ENCODE measurements at places on chromosomes 1 and 21.

DNA sequence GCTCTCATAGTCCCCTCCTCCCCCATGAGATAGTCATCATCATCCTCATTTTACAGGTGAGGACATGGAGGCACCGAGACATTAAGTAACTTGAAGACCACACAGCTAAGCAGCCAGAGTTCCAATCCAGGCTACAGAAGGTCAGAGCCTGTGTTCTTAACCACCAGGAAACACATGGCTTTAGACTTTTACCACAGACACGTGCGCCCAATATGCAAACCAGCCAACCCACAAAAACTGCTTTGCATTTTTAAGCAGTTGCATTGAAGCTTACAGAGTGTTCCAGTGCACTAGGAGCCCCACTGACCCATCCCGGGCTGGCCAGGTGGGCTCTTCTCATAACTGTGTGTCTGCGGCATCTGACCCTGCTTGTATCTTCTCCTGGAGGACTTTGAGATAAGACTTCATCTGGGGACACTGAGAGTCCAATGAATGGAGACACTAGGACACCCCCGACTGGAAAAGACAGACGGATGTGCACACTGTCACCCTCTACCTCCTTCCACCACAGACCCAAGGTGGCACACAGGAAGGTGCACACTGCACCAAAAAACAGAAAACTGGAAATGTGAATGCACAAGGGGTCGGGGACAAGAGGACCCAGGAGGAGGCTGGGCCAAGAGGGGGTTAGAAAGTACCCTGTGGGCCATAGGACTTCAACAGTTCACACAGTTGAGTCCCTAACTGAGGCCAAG, 56.4 kb downstream of the ETS2 start:
- no peak for DNase-seq

GRCh38 chr1:194512957-194513356, 1326.5 kb upstream of the B3GALT2 start:
- DNase-seq = no peak

- no peak for DNase-seq
Observed at GRCh38 chr1:2028870-2029560, 9.9 kb downstream of the GABRD start.

- no peak for DNase-seq
Observed at GRCh38 chr1:203743091-203743571, 21.9 kb upstream of the LAX1 start.

- DNase-seq = peak; percentile 46
Observed at GRCh38 chr1:30684881-30685795, 38.2 kb downstream of the MATN1 start.

DNA sequence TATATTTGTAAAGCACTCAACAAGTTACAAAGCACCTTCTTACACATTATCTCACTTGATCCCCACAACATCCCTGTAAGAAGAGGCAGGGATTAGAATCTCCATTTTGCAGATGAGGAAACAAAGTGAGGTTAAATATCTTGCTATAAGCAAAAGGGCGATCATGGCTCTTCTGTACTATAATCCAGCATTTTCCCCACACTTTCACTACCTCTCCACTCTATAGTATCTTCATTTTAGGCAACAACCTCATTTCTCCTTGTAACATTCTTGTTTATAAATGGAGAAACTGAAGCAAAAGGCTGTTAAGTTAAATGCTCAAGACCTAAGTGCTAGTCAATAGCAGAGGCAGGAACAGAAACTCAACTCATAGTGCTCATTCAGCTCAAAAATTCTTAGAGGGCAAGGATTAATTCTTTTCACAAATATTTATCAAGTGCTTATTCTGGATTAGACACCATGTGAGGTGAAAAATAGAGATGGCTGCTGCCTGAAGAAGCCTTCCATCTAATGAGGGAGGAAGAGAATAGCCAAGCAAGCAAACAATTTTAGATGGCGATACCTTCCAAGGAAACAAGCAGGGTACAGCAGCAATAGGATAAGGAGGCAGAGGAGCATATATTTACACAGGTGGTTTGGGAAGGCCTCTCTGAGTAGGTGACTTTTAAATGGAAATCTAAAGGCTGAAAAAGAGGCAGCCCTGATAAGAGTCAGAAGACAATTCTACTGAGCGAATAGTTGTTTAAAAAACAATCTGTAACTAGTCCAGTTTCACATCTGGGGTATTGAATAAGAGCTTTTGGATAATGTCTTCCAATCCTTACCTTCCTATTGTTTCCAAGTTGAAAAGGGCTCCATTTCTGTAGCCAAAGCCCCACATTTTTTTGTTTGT, 3.5 kb downstream of the ERRFI1 start:
- no peak for DNase-seq

GRCh38 chr1:203340112-203340790, 10.7 kb downstream of the FMOD start:
- peak; percentile 88 for DNase-seq

GRCh38 chr21:39125752-39126485, 57.3 kb downstream of the PSMG1 start:
- DNase-seq = peak; percentile 81

- no peak for DNase-seq
Observed at GRCh38 chr1:26493267-26493666, 21.0 kb downstream of the HMGN2 start.

DNA sequence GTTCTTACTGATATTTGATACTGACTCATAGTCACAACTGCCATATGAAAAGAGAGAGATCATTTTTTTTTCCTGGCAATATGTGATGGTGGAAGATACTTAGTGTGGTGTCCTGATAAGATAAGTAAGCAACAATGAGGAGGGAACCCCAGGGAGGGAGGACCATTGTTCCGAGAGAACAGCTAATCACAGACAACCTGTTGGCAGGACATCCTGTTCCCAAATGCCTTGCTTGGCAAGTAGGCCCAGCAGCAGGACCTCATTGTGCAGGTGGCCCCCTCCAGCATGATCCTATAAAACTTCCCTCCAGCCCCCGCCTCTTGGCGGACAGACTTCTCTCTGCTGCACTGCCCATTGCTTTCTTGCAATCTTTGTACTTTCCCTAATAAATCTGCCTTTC, 329.4 kb upstream of the CHRM3 start:
- DNase-seq = no peak

DNA sequence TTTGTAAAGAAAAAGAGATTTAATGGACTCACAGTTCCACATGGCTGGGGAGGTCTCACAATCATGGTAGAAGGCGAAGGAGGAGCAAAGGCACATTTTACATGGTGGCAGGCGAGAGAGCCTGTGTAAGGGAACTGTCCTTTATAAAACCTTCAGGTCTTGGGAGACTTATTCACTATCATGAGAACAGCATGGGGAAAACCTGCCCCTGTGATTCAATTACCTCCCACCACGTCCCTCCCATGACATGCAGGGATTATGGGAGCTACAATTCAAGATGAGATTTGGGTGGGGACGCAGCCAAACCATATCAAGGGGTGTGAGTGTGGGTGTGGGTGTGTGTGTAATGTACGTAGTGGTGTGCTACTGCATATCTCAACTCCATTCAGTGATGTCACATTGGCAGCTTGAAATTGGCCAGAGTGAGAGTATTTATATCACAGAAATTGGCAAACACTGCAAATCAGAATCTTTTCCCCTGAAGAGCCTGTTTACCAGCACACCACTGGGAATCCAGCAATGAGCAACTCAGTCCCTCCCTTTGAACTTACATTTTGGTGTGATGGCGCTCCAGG, 5.4 kb downstream of the ARHGEF10L start:
- no peak for DNase-seq

DNA sequence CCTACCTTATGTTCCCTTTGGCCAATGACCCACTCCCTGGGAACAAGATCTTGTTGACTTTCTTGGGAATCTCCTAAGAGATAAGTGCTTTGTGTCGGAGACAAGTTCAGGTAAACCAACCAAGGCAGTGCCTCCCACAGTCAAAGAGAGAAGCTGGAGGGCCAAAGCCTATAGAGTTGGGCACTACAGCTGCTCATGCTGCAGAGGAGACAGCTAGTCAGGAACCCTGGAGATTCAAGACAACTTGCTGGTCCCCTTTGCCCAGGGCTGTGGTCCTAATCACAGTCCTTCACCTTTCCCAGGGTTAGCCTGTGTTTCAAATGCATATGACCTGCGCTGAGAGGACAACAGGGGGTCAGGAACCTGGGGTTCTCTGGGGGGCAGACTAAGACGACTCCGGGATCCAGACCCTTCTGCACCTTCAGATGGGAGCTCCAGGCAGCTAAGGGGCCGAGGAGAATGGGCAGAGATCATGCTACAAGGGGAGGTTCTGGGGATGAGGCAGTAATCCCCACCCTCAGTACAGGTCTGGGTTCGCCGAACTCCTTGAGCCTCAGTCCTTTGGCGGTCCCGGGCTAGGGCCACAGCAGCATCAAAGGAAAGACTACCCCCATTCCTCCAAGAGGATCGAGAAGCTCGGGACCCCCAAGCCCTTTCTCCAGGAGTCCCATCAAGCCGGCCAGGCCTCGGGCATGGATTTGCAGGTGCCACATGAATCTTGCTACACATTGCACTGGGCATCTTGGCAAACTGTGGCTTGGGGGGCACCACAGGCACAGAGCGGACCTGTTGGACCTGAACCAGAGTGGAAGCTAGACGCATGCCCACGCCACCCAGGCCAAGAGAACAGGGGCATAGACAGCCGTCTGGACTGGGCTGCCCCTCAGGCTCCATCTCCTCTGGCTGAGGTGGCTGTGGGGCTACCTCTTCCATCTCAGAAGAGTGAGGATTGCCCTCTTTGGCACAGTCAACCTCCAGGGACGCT, 2.0 kb upstream of the USF1 start:
- DNase-seq = no peak

- DNase-seq = no peak
Observed at GRCh38 chr21:15999741-16000140, 270.0 kb downstream of the USP25 start.

DNA sequence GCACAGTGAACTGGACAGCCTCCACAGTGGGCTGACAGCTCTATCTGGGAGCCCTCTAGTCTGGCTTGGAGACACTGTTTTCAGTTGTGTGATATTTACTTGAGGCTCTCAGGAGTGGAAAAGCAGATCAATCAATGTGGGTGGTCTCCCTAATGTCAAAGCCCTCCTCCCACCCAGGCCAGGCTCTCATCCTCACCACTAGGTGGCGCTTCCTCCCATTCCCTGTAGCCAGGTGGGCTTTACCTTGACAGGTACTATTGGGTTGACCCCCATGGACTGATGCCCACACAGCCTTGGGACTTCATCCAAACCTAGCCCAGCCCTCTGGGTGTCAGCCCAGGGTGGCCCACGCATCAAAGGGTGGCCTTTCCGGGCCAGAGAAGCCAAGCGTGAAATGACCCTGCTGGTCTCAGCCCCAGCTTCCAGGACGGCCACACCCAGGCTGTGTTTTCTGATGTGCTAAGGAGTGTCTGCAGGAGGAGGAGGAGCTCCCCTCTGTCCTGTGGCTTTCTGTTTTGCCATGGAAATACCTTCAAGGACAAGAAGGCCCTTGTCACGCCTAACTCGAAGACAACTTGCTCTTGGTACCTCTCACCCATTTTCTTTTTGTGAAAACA, 54.0 kb downstream of the CLIC6 start:
- DNase-seq = no peak

DNA sequence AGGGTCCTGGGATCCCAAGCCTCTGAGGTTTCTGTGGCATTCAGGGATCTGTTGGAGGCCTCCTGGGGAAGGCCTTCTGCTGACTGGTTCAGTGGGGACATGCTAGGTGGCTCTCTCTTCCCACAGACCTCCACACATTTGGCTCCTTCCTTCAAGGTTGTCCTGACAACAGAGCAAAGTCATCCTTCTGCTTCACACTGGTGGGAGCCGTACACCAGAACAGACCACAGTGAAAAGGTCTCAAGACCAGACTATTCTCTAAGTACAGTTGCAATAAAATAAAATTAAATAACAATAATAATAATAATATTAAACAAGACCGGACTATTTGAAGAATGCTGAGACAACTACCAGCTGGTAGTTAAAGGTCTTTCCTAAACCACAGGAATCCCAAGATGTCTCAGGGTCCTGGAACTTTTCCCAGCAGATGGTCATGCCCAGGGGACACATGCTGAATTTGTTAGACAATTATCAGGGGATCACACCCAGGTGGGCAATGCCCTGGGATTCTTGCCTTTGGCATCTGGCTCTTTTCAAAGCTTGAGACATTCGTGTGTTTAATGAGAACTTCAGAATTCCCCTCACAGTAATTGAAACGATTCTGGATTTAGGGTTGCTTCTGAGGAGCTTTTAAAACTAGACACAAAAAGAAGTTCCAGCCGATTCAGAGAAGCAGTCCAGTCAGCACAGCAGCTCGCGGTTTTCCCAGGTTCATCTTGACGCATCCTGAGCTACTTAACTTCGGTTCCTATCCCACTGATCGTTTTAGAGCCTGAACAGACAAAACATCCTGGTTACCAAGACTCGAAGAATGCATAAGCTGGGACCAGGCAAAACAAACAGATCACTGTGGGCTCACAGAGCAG, 22.9 kb downstream of the HTR1D start:
- DNase-seq = no peak

- no peak for DNase-seq
Observed at GRCh38 chr1:53525595-53525994, 66.4 kb downstream of the DMRTB1 start.

DNA sequence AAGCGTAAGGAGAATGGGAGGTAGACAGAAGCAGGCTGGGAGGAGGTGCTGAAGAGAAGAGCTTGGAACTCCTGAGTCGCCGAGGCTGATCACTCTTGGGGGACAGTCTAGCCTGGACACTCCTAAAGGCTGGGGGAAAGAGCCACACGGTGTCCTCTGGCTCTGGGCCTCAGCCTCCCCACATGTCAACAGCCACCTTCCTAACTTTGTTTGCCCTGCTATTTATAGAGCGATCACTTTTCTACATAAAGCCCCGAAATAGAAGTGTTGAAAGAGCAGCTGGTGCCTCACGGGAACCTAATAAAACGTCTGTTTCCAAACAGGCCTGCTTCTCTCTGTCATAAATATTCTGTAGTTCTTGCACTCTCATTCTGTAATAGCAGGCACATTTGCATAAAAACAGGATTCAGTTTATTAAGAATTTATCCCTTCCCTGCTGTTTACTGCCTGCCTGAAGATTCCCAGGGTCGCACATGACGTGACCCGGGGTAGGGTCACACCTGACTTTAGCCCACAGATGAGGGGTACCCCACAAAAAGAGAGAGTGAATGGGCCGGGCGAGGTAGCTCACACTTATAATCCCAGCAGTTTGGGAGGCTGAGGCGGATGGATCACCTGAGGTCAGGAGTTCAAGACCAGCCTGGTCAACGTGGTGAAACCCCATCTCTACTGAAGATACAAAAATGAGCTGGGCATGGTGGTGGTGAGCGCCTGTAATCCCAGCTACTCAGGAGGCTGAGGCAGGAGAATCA, 212.5 kb downstream of the TOMM20 start:
- peak; percentile 48 for DNase-seq

DNA sequence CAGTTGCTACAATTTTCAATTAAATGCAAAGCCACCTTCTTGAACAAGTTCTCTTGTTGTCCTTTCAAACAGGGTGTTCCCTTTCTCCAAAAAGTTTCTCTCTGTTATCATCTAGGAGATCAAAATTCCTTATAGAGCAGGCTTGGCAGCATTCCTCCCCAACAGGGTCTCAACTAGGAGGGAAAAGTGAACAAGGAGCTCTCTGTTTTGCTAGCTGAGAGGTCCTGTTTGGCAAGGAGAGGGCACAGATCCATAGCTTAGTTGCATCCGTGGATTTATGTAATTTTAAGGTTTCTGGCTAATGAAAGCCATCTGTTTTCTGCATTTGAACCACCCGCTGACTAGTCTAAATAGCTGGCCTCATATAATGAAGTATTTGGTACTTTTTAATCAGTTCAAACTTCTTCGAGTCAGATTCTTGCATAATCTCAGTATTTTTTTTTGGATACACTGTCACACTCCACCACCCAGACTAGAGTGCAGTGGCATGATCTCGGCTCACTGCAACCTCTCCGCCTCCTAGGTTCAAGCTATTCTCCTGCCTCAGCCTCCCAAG, 54.0 kb downstream of the APP start:
- DNase-seq = no peak

- no peak for DNase-seq
Observed at GRCh38 chr1:45442272-45442671, 48.7 kb downstream of the TESK2 start.
